Transverse colon (tissue), 4 donors: ENCODE measurements at places on chromosomes 11 and 22. TPM values are rescaled to one million over a fixed set of nuclear protein-coding genes. Genes with fewer than 3 reads are reported as not detected.

Gene SYT8
- total RNA-seq: 4.1 TPM

Gene SHISAL1
- total RNA-seq: 1.9 TPM

Gene SLC43A1
- total RNA-seq: 11.0 TPM

Gene EMID1
- total RNA-seq: 1.9 TPM

Gene SEC14L6
- total RNA-seq: 0.14 TPM

Gene ART1
- 3.7 TPM for total RNA-seq

Gene RAB38
- total RNA-seq: 3.7 TPM

Gene MLC1
- total RNA-seq: not detected

Gene UNC93B1
- 61.7 TPM for total RNA-seq

Gene LARGE1
- total RNA-seq: 51.3 TPM

Gene OR5J2
- total RNA-seq: not detected

Gene CAVIN3
- total RNA-seq: 8.2 TPM

Gene C11orf21
- not detected for total RNA-seq

Gene RFPL2
- total RNA-seq: not detected

Gene ZNF280B
- 0.41 TPM for total RNA-seq
